ENCODE measurements at places on chromosomes 6 and 20. TPM values are rescaled to one million over a fixed set of nuclear protein-coding genes. Genes with fewer than 3 reads are reported as not detected.

ZC2HC1B gene
- total RNA-seq, result not detected

KAT14 gene
- total RNA-seq, result 18.0 TPM

DNA sequence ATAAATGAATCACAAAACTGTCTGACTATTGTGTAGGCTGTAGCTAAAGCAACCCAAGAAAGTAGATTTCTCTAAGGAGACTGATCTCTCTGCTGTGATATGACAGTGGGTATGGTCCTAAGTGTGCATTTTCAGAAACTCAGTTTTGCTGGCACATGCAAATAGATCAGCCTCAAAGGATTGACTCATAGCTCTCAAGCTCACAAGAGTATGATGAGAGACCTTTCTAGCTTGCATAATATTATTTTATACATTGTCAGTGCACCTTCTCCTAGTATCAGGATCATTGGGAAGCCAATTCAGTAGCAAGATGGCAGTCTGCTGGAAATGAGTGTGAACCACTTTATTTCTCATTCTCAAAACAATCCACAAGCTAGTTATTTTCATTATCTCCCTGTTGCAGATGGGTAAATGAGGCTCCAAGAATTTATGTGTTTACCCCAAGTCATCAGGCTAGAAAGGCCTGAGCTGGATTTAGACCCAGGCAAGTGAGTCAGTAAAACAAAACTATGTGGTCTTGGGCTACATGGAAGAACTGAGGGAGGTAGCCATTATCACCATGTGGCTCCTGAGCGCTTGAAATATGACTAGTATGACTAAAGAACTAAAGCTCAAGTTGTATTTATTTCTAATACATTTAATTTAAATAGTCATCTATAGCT lies 27.9 kb upstream of the PLCB4 start:
- H3K27me3 ChIP-seq, result peaks cover 2% of the 10 kb centered on the region
- H3K4me1 ChIP-seq, result no peaks in the 10 kb centered on the region
- H3K27ac ChIP-seq, result no peak overlapping the region
- no peak overlapping the region for H3K4me3 ChIP-seq

- H3K27ac ChIP-seq, result no peak overlapping the region
- H3K27me3 ChIP-seq, result peaks cover 14% of the 10 kb centered on the region
- H3K36me3 ChIP-seq, result no peaks in the 10 kb centered on the region
- H3K4me3 ChIP-seq, result no peak overlapping the region
- H3K4me1 ChIP-seq, result no peaks in the 10 kb centered on the region
These were observed 698.3 kb downstream of the EPM2A start for GRCh38 chr6:145036848-145037567.

TSPO2 gene
- not detected for total RNA-seq

- peaks cover 14% of the 10 kb centered on the region for H3K4me1 ChIP-seq
- H3K4me3 ChIP-seq, result no peak overlapping the region
- no peak for DNase-seq
- H3K36me3 ChIP-seq, result peaks cover 23% of the 10 kb centered on the region
These were observed 14.3 kb downstream of the SERPINB6 start for GRCh38 chr6:2956930-2957685.

SYNDIG1 gene
- total RNA-seq, result not detected

LRFN2 gene
- total RNA-seq, result not detected

COL11A2 gene
- total RNA-seq, result 1.1 TPM

ULBP1 gene
- 0.97 TPM for total RNA-seq

DNA sequence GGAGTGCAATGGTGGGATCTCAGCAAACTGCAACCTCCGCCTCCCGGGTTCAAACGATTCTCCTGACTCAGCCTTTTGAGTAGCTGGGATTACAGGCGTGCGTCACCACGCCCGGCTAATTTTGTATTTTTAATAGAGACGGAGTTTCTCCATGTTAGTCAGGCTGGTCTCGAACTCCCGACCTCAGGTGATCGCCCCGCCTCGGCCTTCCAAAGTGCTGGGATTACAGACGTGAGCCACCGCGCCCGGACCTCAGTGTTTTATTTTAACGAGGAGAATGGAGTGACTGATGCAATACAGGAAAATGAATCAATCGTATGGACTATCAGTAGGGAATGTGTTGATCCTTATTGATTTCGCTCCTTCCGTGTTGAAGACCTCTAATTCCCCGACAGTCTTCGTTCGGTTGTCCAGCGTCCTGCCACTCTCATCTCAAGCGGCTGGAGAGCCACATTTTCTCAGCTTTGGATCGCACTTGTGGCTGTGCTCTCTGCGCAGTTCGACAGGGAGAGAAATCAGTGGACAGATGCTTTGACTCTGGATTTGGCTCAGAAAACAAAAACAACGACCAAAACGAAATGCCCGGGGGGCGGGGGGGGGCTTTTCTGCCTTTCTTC lies 166.2 kb downstream of the TRIM27 start:
- no peak overlapping the region for H3K27ac ChIP-seq
- DNase-seq, result no peak
- H3K27me3 ChIP-seq, result peaks cover 9% of the 10 kb centered on the region
- no peaks in the 10 kb centered on the region for H3K4me1 ChIP-seq
- H3K36me3 ChIP-seq, result no peaks in the 10 kb centered on the region
- no peak overlapping the region for H3K4me3 ChIP-seq

- H3K36me3 ChIP-seq, result peaks cover 17% of the 10 kb centered on the region
- H3K4me3 ChIP-seq, result no peak overlapping the region
- DNase-seq, result no peak
- no peaks in the 10 kb centered on the region for H3K27me3 ChIP-seq
- H3K27ac ChIP-seq, result no peak overlapping the region
These were observed 157.0 kb downstream of the MTHFD1L start for GRCh38 chr6:151022492-151022891.

Data from activated naive CD8-positive, alpha-beta T cell treated with anti-CD3 and anti-CD28 coated beads, Interleukin-2, amount 10 ng/mL, durations not matched to agents 7 days and 5 days (primary cell).